ENCODE measurements at places on chromosomes 16 and 17. TPM values are rescaled to one million over a fixed set of nuclear protein-coding genes. Genes with fewer than 3 reads are reported as not detected.

Gene NPIPA5
- 0.52 TPM for total RNA-seq

Gene KRTAP2-3
- not detected for total RNA-seq

Gene IL34
- 1.1 TPM for total RNA-seq

Gene KRT32
- total RNA-seq: not detected

Gene PROCA1
- 3.8 TPM for total RNA-seq

Gene COX6A2
- not detected for total RNA-seq

Gene SNX20
- total RNA-seq: not detected

Gene CCL3
- total RNA-seq: not detected

Gene CTRL
- total RNA-seq: 0.26 TPM

Gene TBC1D3C
- not detected for total RNA-seq

Gene SF3B3
- 140 TPM for total RNA-seq

Gene CCDC200
- not detected for total RNA-seq

Gene IL21R
- total RNA-seq: 14.4 TPM

Gene RCVRN
- not detected for total RNA-seq

Gene KRTAP2-1
- not detected for total RNA-seq

Gene FGF11
- total RNA-seq: 2.1 TPM

Gene TBL3
- 51.7 TPM for total RNA-seq

Gene OTOA
- total RNA-seq: not detected

Gene COPRS
- 28.2 TPM for total RNA-seq

Gene MFAP4
- 59.2 TPM for total RNA-seq

Gene TMC6
- 2.9 TPM for total RNA-seq
